ENCODE measurements at places on chromosomes 3 and 15.
A peak's percentile ranks its signal among the peaks of the same experiment; 100 is the strongest.

DNA sequence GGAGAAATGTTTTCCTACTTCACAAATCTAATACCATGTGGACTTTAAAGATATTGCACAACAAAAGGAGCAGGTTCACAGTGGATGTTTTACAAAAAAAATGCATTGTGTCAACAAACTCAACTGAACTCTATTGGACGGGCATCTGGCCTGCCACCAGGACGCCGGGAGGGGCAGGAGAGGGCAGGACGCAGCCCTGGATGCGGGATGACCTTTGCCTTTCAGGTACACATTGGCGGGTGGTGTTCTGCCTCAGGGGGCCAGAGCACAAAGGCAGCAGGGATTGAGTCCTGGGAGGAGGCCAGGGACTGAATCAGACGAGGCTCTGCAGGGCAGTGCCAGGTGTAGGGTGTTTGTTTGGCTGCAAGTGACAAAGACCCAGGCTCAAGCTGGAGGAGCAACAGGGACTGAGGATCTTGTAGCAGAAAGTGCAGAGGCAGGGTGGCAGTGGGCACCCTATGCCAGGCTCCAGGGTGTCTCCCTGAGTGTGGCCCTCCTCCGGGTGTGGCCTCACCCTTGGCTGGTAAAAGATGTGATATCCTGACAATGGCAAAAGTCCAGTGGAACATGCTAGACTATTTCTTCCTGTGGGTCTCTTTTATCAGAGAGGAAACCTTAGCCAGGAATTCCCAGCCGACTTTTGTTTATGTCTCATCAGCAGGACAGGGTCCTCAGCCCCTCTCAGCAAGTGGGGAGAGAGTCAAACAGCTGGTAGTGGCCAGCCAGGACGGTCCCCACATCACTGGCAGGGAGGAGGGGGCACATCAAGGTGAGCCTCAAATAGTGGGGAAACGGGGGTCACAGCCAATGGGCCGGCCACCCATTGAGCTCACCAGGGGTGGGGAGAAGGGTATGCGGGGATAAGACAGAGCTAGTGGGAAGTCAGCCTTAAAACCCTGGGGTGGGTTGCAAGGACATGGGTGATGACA is 29.7 kb upstream of the KLF13 start:
- H3K36me3 ChIP-seq = no peaks in the 10 kb centered on the region
- H3K4me1 ChIP-seq = no peaks in the 10 kb centered on the region
- no peak overlapping the region for H3K27ac ChIP-seq
- no peaks in the 10 kb centered on the region for H3K27me3 ChIP-seq
- no peak for DNase-seq

DNA sequence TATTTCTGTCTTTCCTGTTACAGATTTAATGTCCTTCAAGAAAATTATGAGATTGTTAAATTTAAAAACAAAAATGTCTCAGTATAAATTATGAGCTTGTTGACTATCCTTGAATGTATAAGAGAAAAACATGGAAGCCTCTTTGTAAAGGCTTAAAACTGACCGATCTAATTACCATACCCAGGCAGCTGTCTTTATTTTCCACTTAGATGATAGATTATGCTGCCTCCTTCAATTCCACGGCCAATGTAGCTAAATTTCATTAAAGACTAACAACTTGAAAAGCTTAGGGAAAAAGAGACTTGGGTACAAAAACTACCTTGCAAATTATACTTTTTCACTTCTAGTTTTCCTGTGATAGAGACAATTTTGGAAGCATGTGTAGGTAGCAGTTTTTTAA is 88.3 kb downstream of the ATP10A start:
- no peaks in the 10 kb centered on the region for H3K27me3 ChIP-seq
- H3K27ac ChIP-seq = no peak overlapping the region
- H3K4me1 ChIP-seq = no peaks in the 10 kb centered on the region
- H3K36me3 ChIP-seq = no peaks in the 10 kb centered on the region
- no peak overlapping the region for H3K4me3 ChIP-seq

GRCh38 chr15:59543721-59544547 is 67.6 kb upstream of the GCNT3 start:
- no peak overlapping the region for H3K27ac ChIP-seq
- H3K27me3 ChIP-seq = no peaks in the 10 kb centered on the region
- H3K4me1 ChIP-seq = no peaks in the 10 kb centered on the region

DNA sequence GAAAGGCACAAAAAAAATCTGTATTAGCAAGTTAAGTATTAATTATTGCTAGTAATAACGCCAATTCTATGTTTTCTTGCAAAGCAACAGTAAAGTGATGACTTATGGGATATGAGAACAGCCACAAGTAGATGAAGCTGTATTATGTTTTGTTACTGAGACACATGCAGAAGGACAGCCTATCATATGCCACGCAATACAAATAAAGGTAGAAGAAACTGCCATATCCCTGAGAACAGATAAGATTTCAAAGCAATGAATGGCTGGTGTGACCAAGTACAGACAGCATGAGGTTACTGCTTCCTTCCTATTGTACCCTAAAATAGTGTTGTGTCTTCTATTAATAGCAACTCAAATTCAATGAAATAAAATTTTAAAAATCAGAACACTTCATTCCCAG is 26.7 kb downstream of the STAG1 start:
- no peaks in the 10 kb centered on the region for H3K36me3 ChIP-seq
- no peak overlapping the region for H3K4me3 ChIP-seq
- no peak overlapping the region for H3K27ac ChIP-seq
- peaks cover 1% of the 10 kb centered on the region for H3K4me1 ChIP-seq
- H3K27me3 ChIP-seq = no peaks in the 10 kb centered on the region

GRCh38 chr3:24086617-24087404 is 141.7 kb downstream of the NR1D2 start:
- H3K27ac ChIP-seq = no peak overlapping the region
- no peak overlapping the region for H3K4me3 ChIP-seq
- DNase-seq = peak; percentile 65

- peaks cover 56% of the 10 kb centered on the region for H3K27me3 ChIP-seq
- no peaks in the 10 kb centered on the region for H3K36me3 ChIP-seq
- no peak overlapping the region for H3K27ac ChIP-seq
Observed at GRCh38 chr3:55147856-55148720, 220.2 kb upstream of the LRTM1 start.

DNA sequence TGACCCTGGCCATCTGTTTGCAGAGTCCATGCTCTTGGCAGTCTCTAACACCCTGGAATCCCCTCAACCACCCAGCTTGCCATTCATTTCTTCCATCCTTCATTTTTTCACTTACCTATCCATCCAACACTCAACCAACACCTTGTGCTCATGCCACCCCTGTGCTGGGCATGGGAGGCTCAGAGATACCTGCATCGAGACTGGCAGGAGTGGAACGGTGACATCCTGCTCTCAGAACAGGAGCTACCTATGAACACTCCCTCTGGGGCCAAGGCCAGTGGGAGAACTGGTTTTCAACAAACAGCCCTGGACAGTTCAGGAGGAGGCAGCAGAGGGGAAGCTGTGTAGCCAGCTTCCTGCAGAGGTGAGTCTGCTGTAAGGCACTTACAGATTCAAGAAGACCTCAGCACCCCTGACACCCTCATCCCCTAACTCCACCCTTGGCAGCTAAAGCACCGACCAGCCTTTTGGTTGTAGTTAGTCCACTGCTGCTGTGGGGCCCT is 19.5 kb upstream of the ATP2B2 start:
- no peaks in the 10 kb centered on the region for H3K4me1 ChIP-seq
- DNase-seq = no peak
- H3K36me3 ChIP-seq = no peaks in the 10 kb centered on the region
- H3K27me3 ChIP-seq = peaks cover 33% of the 10 kb centered on the region

- H3K4me3 ChIP-seq = peak overlapping the region; percentile 76
- no peak for DNase-seq
- peaks cover 57% of the 10 kb centered on the region for H3K27me3 ChIP-seq
- no peaks in the 10 kb centered on the region for H3K4me1 ChIP-seq
- H3K36me3 ChIP-seq = no peaks in the 10 kb centered on the region
Observed at GRCh38 chr15:80403712-80404056, 498 bp upstream of the ARNT2 start.

DNA sequence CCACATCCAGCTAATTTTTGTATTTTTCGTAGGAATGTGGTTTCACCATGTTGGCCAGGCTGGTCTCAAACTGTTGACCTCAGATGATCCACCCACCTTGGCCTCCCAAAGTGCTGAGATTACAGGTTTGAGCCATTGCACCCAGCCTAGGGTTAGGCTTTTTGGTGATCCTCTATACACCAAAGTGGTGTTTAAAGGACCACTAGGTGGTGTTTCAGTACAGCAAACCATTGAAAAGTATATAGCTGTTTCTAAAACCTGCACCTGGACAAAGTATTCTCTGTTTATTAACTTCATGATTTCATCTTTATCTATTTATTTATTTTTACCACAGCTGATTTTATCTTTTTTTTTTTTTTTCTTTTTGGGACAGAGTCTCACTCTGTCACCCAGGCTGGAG is 68.4 kb downstream of the MINDY2 start:
- no peaks in the 10 kb centered on the region for H3K36me3 ChIP-seq
- no peaks in the 10 kb centered on the region for H3K27me3 ChIP-seq
- DNase-seq = peak; percentile 37
- no peak overlapping the region for H3K4me3 ChIP-seq

- no peaks in the 10 kb centered on the region for H3K36me3 ChIP-seq
- H3K4me3 ChIP-seq = peak overlapping the region; percentile 87
- H3K27ac ChIP-seq = peak overlapping the region; percentile 90
- no peak for DNase-seq
Observed at GRCh38 chr3:119293105-119293870, 895 bp upstream of the ARHGAP31 start.

DNA sequence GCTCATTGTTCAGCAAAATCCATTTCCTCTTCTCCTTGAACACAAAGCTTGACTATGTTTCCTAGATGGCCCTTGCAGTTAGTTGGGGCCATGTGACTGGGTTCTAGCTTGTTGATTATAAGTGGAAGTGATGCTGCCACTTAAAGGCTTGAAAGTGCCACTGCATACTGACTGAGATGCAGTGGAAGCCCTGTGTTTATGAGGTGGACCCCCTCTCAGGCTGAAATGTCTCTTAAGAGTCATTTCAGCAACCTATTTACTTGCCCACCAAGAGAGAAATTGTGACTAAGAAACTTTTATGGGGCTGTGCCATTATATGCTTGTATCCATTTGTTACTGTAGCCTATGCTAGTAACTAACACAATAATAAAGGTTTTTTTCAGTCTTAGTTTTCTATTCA is 8.4 kb upstream of the ANP32A start:
- no peak overlapping the region for H3K4me3 ChIP-seq
- H3K4me1 ChIP-seq = no peaks in the 10 kb centered on the region
- no peak overlapping the region for H3K27ac ChIP-seq
- peak; percentile 50 for DNase-seq

GRCh38 chr3:172082269-172082668 is 42.9 kb downstream of the FNDC3B start:
- no peak overlapping the region for H3K4me3 ChIP-seq
- peak overlapping the region; percentile 41 for H3K27ac ChIP-seq
- no peaks in the 10 kb centered on the region for H3K36me3 ChIP-seq
- DNase-seq = no peak

DNA sequence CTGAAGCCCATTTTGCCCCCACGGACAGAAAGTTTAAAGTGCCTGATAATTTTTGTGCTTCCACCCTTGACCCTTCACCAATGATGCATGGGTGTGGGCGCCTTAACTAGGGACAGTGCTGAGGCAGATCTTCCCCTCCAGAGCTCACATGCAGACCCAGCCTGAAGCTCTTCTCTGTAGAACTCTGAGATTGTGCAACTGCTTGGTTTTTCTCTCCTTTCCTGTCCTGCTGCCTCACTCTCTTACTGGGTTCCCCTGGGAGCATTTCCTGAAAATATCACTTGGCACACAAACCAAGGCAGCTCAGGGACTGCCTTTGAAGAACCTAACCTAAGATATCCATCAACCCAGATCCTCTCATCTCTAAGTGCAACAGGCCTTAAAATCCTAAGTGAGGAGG is 220.3 kb upstream of the STT3B start:
- no peak overlapping the region for H3K27ac ChIP-seq
- no peak for DNase-seq
- H3K4me1 ChIP-seq = no peaks in the 10 kb centered on the region
- H3K27me3 ChIP-seq = no peaks in the 10 kb centered on the region

DNA sequence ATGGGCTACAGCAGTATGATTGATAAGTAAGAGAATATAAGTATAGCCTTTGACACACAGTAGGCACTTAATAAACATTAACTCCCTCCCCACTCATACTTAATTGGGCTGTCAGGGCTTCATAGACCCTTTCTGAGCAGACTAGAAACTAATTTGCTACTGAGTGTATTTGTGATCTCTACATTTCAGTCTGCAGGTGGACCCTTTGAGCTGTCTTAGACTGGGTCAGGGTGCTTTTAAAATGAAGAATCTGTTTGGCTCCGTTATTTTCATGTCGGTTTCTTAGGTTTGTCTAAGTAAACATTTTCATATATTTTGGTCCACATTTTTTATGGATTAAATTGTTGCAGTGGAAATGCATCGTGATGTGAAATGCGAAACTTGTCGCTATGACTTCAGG is 50.3 kb upstream of the SELENOK start:
- H3K36me3 ChIP-seq = no peaks in the 10 kb centered on the region
- DNase-seq = peak; percentile 12
- no peak overlapping the region for H3K27ac ChIP-seq
- no peaks in the 10 kb centered on the region for H3K4me1 ChIP-seq

- no peak overlapping the region for H3K4me3 ChIP-seq
- peaks cover 8% of the 10 kb centered on the region for H3K4me1 ChIP-seq
- peak; percentile 89 for DNase-seq
- no peak overlapping the region for H3K27ac ChIP-seq
- no peaks in the 10 kb centered on the region for H3K36me3 ChIP-seq
- H3K27me3 ChIP-seq = no peaks in the 10 kb centered on the region
Observed at GRCh38 chr15:86624261-86625036, 544.8 kb downstream of the AGBL1 start.

DNA sequence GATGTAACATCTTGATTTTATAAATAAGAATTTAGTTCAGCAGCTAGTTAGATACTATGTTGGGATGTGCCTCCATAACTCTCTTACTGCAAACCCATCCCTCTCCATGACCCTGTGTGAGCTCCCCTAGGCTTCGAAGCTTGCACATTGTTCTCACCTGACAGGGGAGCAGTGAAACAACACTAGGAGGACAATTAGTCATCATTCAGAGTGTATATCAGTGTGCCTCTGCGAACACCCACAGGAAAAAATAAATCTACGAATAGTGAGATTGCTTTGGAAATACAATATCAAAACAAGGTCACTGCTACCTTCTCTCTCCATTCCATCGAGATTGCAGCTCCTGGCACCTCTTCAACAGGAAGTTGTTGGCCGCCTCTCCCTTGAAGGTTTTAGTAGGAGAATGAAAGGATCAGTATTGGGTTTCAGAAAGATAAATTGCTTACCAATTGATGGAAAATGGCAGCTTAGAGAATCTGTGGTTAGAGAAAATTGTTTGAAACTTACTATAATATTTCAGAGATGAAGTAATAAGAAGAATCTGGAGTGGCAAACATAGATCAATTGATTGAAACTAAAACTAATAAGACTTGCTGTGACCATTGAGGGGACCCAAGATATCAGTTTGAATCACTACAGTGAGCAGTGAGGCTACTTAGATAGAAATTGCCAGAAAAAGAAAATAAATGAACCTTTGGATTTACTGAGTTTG is 103.2 kb downstream of the CHL1 start:
- no peaks in the 10 kb centered on the region for H3K4me1 ChIP-seq
- DNase-seq = no peak
- H3K4me3 ChIP-seq = no peak overlapping the region
- H3K36me3 ChIP-seq = no peaks in the 10 kb centered on the region

Data from cardiac muscle cell (in vitro differentiated cells and primary cell).